ENCODE measurements at places on chromosomes 5 and 9. TPM values are rescaled to one million over a fixed set of nuclear protein-coding genes. Genes with fewer than 3 reads are reported as not detected.

The PCDHGB4 gene
- 4.5 TPM for total RNA-seq

GRCh38 chr5:78534148-78534904, 114.2 kb downstream of the LHFPL2 start:
- DNase-seq, result peak; percentile 69

- no peak for DNase-seq
Observed at GRCh38 chr5:143197260-143197656, 206.2 kb downstream of the NR3C1 start.

The HK3 gene
- 16.8 TPM for total RNA-seq

GRCh38 chr5:157076558-157076957, 17.6 kb upstream of the HAVCR1 start:
- peak; percentile 22 for DNase-seq

The DRD1 gene
- total RNA-seq, result 0.55 TPM

GRCh38 chr9:94919376-94920098, 193.0 kb downstream of the AOPEP start:
- peak; percentile 53 for DNase-seq

Data from left cardiac atrium (tissue), 4 donors.